T47D (cell line): ENCODE measurements at places on chromosomes 6 and 20.

- DNase-seq = no peak
Observed at GRCh38 chr20:32453467-32454163, 95.5 kb downstream of the ASXL1 start.

DNA sequence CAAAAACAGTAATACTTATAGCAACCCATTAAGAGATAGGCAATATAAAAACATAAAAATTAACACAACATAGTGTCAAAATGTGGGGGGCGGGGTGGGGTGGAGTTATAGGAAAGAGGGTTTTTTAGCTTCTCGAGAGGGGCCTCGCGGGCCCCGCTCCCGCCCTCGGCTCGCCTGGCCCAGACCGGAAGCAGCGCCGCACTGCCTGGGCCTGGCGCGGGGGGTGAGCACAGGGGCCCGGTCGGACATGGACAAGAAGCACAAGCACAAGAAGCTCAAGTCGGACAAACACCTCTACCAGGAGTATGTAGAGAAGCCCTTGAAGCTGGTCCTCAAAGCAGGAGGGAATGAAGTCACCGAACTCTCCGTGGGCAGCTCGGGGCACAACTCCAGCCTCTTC lies 53.4 kb downstream of the REV3L start:
- no peak for DNase-seq

- no peak for DNase-seq
Observed at GRCh38 chr20:31740208-31740607, 1.1 kb downstream of the TPX2 start.

GRCh38 chr20:38649275-38649891 lies 47.8 kb downstream of the ARHGAP40 start:
- DNase-seq = peak; percentile 53

DNA sequence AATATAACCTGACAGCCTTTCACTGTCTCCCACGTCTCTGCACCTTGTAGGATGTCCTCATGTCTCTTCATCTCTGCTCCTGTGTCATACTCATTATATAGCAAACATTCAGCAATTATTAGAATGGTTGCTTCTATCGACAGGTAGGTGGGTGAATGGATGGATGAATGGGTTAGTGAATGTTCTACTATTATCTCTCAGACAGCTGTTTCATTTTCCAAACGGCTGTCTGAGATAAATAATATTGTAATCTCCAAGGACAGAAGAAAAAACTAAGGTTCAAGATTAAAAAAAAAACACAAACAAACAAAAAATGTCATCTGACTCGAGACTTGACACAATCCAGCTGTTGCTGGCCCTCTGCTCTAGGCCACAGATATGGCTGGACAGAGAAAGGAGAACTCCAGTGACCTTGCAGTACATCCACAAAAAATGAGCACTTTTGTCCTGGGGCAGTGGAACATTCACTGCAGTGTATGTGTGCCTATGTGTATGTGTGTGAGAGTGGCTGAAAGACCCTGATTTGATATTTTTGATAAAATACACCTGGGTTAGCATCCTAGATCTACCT lies 2.1 kb downstream of the HNF4A start:
- DNase-seq = no peak

- peak; percentile 63 for DNase-seq
Observed at GRCh38 chr6:165987483-165988301, 180.0 kb downstream of the TBXT start.

GRCh38 chr6:125985979-125986300 lies 400 bp upstream of the TRMT11 start:
- no peak for DNase-seq

- DNase-seq = peak; percentile 36
Observed at GRCh38 chr20:49290608-49291191, 12.8 kb upstream of the ZNFX1 start.

GRCh38 chr20:51804754-51805153 lies 2.4 kb upstream of the SALL4 start:
- DNase-seq = no peak

- DNase-seq = no peak
Observed at GRCh38 chr6:9307187-9307586, 871.8 kb upstream of the SLC35B3 start.

GRCh38 chr6:149046822-149047246 lies 270.7 kb upstream of the TAB2 start:
- no peak for DNase-seq

GRCh38 chr20:3270051-3270450 lies 31.1 kb upstream of the SLC4A11 start:
- no peak for DNase-seq

- no peak for DNase-seq
Observed at GRCh38 chr20:17155401-17155800, 71.4 kb upstream of the PCSK2 start.

- DNase-seq = no peak
Observed at GRCh38 chr20:21202259-21202658, 76.4 kb downstream of the KIZ start.
